ENCODE measurements at places on chromosomes 7 and 10. TPM values are rescaled to one million over a fixed set of nuclear protein-coding genes. Genes with fewer than 3 reads are reported as not detected.

The FAM237B gene
- total RNA-seq = under 0.01 TPM

The PAX4 gene
- total RNA-seq = not detected

The C10orf95 gene
- 0.82 TPM for total RNA-seq

The MYH16 gene
- not detected for total RNA-seq

The PALD1 gene
- 6.9 TPM for total RNA-seq

The FGFR2 gene
- 34.2 TPM for total RNA-seq

The ZNF804B gene
- 6.9 TPM for total RNA-seq

The RARRES2 gene
- total RNA-seq = 6.9 TPM

The TMEM270 gene
- not detected for total RNA-seq

The CRYGN gene
- under 0.01 TPM for total RNA-seq

The CDHR3 gene
- total RNA-seq = 11.4 TPM

The FGFBP3 gene
- 18.3 TPM for total RNA-seq

The AKR1C4 gene
- total RNA-seq = not detected

The TMEM106B gene
- total RNA-seq = 46.5 TPM

The TBL2 gene
- 26.1 TPM for total RNA-seq

All from frontal cortex (tissue), 4 donors.